ENCODE measurements at places on chromosomes 7 and 10.

GRCh38 chr7:105487579-105488571 lies 34.2 kb downstream of the PUS7 start:
- no peak for DNase-seq

DNA sequence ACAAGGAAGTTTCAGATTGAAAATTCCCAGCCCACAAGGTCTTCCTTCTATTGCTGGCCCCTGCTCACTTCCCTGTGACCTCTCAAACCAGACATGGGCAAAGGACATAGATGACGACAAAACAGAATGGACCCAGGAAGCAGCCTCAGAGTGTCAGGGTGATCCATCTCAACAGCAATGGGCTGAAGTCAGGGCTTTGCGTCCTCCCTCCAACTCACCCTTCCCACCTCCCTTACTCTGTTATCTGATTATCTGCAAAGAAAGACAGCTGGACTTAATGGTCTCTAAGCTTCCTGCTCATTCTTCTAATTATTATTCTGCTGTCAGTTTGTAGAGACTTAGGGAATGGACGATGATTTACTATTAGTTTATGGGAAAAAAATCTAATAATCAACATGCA lies 115.9 kb downstream of the PIP4K2A start:
- no peak for DNase-seq

DNA sequence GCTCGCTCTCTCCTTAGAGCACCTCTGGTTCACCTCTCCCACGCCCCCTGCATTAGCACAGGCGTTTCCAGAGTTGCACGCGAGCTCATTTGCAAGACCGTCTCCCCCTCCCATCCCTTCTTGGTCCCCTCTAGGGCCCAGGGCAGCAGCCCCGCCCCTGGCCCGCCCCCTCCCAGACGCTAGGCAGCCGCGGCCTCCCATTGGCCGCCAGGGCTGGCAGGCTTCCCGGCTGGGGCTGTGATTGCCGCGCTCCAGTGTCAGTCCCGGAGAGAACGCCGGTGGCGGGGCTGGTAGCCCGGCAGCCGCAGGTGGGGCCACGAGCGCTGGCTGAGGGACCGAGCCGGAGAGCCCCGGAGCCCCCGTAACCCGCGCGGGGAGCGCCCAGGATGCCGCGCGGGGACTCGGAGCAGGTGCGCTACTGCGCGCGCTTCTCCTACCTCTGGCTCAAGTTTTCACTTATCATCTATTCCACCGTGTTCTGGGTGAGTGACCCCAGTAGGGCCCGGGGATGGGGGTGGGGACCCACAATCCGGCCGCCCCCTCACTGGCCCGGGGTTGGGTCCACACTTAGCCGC lies at the start of gene TSPAN15:
TSS of gene TSPAN15 (plus strand) at position 257 of the 575 bp plus-strand sequence. CDS start at position 387, 130 bp downstream.
- DNase-seq = peak; percentile 63

GRCh38 chr7:139561-140243 lies 52.7 kb upstream of the FAM20C start:
- no peak for DNase-seq

DNA sequence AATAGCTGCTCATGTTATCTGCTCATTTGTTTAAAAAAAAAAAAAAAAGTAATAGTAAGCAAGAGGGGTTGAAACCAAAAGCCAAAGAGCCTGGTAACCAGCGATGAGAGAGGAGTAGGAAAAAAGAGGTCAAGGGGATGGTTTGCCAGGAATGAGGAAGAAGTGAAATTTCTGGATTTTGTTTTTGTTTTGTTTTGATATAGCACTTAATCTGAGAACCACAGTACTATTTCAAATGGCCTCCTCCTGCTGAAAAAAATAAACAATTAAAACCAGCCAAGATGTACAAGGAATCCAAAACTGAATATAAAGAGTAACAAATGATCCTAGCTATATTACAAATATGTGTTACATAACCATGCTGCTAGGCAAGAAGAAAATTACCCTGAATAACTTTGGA lies 213.1 kb downstream of the FGFR2 start:
- no peak for DNase-seq

- DNase-seq = no peak
Measured at GRCh38 chr10:15521328-15521903, 150.3 kb upstream of the FAM171A1 start.

GRCh38 chr10:49387071-49387470 lies 8.8 kb downstream of the DRGX start:
- no peak for DNase-seq

- DNase-seq = no peak
Measured at GRCh38 chr10:86955501-86956194, 1.8 kb downstream of the MMRN2 start.

DNA sequence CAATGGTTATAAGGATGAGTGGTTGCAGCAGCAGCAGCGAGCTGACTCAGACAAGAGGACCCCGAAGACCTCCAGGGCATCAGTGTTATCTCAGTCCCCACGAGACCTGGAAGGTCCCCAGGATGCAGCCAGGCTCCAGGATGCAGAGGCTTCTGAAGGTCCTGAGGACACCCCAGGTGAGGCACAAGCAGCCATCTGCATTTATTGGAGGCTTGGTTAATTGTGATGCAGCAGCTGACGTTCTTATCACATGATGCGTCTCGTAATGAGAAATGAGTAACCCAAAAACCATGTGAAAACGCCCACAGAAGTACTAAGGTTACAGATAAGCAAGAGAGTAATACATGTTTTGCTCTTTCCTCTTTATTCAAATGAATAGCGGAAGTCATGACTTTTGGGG lies 17.4 kb downstream of the C7orf57 start:
- no peak for DNase-seq

DNA sequence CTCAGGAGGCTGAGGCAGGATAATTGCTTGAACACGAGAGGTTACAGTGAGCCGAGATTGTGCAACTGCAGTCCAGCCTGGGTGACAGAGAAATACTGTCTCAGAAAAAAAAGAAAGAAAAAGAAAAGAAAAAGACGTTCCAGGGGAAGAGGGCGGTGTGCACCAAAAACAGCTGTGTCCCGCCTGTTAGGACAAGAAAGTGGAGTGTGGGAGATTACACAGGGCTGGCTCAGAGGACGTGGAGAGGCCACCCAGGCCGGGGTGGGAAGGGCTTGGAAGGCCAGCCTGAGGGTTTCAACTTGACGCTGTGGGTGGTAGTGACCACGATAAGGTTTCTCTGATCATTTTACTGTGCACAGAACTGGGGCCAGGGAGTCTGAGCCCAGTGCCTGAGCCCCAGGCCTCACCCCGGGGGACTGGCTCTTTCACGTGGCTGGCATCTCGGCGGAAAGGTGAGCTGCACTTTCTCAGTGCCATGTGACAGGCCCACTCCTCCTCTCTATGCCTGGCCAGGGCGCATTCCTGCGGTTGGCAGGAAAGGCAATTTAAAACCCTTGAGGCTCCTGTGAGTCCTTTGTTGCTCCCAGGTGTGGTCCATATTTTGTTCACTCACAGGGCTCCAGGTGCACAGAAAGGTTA lies 13.9 kb downstream of the RHBDD2 start:
- no peak for DNase-seq

DNA sequence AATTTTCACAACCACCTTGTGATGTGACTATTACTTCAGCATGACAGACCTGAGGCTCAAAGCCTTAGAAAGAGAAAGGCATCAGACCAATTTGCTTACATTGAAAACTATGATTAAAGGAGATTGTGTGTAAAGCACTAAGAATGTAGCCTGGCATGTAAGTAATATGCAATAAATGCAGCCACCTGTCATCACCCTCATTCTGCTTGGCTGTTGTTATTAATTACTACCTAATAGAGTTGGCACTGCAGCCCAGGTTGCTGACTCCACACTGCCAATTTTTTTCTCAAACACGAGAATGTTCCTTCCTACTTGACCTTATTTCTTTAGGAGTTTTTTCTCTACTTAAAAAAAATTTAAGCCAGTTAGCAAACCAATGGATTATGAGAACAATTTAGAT lies 61.2 kb upstream of the NPVF start:
- DNase-seq = no peak

- no peak for DNase-seq
Measured at GRCh38 chr10:95403700-95404461, 113.1 kb upstream of the PDLIM1 start.

- DNase-seq = no peak
Measured at GRCh38 chr10:128624656-128625530, 498.7 kb upstream of the MKI67 start.

- DNase-seq = no peak
Measured at GRCh38 chr7:158550886-158551452, 36.7 kb downstream of the PTPRN2 start.

DNA sequence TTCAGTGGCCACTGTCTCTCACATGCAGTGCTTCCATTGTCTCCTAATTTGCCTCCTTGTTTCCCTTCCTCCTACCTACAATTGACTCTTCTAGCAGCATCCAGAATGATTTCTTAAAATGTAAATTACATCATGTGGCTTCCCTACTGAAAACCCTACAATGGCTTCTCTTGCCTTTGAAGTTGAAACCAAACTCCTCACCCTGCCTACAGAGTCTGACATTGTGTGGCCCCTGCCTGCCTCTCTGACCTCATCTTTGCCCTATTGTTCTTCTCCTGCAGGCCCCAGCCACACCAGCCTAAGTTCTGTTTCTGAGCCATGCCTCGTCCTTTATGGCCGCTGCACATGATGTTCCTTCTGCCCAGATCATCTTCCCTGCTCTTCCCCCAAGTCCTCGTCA lies 35.8 kb upstream of the CDK1 start:
- no peak for DNase-seq

DNA sequence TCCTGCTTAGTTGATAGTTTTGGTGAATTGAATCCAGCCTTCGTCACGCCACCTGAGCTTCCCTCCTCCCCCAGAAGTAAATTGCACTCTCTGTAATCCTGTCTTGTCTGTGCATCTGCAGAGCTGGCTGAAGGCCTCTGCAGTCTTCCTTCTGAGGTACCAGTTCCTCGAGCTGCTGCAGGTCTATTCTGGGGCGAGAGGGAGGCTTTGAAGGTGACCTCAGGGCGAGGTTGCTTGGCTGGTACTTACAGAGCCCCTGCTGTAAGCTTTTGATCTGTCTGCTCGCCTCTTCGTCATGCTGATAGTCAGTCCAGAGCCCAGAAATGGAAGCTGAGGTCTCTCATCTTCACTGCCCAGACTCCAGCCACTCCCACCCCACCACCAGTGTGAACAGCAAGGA lies 513.6 kb upstream of the FOXK1 start:
- DNase-seq = no peak

DNA sequence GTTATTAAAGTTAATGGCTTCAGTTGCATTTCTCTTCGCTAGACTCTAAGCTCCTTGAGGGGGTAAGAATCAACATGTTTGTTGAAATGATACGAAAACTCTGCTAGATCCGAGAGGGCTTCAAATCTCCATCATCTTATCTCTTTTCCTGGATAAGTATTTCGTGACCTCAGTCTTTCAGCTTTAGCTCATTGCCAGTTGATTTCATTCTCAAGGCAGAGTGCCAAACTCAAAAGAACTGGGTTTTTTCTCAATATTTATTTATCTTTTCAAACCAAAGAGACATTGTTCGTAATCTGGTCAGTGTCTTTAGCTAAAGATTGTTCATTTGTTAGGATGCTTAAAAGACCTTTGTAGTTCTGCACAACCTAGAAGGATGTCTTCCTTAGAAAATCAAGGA lies 108.9 kb downstream of the ARID5B start:
- DNase-seq = no peak

- DNase-seq = peak; percentile 80
Measured at GRCh38 chr10:97497572-97498075, 598 bp downstream of the MMS19 start.

- no peak for DNase-seq
Measured at GRCh38 chr10:60299961-60300883, 89.5 kb downstream of the ANK3 start.

GRCh38 chr7:159188011-159188410 lies 43.3 kb upstream of the VIPR2 start:
- DNase-seq = no peak

- DNase-seq = no peak
Measured at GRCh38 chr10:79020605-79021004, 48.2 kb upstream of the ZMIZ1 start.

DNA sequence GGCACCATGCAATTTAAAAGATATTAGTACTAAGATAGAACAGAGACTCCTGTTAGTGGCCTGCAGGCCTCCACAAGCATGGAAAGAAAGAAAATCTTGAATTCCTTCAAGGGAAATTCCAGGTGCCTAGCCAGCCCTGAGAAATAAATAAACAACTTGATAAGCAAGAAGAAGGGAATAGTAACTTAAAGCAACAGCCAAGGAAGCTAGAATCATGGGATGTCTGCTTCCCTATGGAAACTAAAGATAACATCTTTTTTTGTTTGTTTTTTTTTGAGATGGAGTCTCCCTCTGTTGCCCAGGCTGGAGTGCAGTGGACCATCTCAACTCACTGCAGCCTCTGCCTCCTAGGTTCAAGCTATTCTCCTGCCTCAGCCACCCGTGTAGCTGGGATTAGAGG lies 128.6 kb downstream of the SKIDA1 start:
- DNase-seq = no peak

DNA sequence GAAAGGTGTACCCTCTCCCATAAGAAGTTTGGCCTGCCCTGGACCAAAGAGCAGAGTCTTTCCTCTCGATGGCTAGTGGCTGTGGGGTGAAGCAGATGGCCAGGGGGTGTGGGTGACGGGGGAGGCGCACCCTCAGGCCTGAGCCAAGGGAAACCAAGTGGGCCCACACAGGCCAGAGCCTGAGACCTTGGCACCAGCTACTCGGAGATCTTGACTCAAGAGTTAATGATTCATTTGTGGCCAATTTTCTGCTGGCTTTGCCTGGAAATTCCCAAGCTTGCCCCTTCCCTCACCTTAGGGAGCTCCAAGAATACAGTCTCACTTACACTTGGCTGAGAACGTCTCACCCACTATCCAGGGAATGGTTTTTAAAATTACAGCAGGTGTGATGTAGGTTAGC lies 42.7 kb downstream of the ZMIZ1 start:
- DNase-seq = no peak

GRCh38 chr7:80671744-80672143 lies 33.3 kb downstream of the CD36 start:
- no peak for DNase-seq

DNA sequence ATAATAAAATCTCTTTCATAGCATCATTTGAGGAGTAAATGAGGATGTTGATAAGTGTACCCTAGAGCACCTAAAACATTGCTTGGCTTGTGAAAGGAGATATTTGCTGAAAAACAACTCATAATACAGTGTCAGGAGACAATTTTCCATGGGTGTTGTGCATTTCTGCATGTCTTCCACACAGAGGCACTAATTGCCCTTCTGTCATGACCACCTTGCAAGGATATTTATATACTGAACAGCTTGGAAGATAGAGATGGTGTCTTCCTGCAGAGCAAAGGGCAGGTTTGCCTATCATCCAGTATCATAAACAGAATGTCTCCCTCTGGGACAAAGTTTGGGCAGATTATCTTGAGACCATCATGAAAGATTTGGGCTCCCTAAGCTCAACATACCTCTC lies 495.2 kb upstream of the LRRN3 start:
- DNase-seq = no peak

DNA sequence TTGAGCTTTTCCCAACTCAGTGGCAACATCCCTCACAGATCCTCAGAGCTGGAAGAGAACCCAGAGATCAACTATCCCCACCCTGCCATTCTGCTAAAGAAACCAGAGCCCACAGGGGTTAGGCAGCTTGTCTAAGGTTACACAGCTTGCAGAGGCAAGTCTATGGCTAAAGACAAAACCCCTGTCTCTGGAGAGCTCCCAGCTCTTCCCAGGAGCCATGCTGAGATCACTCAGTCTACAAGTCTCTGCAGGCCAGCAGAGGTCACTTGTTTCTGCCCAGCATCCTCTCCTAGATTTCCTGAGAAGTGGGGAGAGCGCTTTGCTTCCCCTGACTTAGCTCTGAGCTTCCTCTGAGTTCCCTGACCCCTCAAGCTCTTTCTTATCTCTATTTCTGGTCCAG lies 28.5 kb upstream of the LOXL4 start:
- DNase-seq = no peak

GRCh38 chr7:78662939-78663338 lies 790.5 kb downstream of the MAGI2 start:
- no peak for DNase-seq
